Midbrain (tissue), 1 donor: ENCODE measurements at places on chromosomes 3 and 15.

- no peak for DNase-seq
Measured at GRCh38 chr3:125061646-125062045, 5.8 kb upstream of the HEG1 start.

- DNase-seq, result no peak
Measured at GRCh38 chr3:172096881-172097420, 57.6 kb downstream of the FNDC3B start.

DNA sequence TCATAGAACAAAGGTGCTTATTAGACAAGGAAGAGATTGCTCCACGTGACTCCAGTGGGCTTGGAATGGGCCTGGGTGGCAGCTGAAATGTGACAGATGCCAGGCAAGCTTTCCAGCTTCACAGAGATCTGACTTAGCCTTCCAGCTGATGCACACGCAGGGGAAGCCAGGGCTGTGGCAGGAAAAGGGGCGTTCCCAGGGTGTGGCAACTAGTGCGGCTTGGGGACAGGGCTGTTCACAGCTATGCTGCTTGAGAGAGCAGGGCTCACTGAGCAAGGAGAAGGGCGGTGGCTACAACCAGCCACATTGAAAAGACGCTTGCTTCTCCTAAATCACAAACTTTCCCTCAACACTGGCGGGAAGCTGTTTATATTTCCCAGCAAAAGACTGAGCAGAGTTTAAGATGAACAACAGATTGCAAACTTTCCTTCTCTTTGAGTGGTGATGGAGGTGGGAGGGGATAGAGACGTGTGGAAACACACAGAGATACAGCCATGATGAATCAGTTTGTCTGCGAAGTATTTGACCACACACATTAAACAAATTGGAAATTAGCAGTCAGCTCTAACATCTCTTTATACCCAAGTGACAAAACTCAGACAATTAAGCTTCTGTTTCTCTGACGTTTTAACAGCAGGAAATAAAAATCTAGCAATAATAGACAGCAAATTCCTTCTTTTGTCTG is 127.5 kb downstream of the BDH1 start:
- DNase-seq, result no peak

- DNase-seq, result peak; percentile 47
Measured at GRCh38 chr15:42275780-42276391, 2.7 kb upstream of the TMEM87A start.

DNA sequence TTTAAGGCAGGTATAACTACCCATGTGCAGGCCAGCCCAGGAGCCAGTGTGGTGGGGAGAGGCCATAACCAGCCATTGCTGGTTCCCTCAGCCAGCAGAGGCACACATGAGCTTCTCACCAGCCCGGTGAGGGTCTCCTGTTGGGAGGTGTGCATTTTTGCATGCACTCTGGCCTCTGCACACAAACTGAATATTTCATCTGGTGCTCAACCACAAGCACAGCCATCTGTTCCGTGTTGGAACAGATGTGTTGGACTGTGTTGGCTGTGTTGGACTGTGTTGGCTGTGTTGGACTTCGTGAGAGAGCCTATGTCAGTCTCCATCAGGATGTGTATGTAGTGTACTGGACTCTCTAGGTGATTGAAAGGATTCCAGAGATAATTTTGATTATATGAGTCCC is 67.2 kb downstream of the RPL39L start:
- no peak for DNase-seq

GRCh38 chr3:52857133-52857532 is 22.3 kb upstream of the MUSTN1 start:
- no peak for DNase-seq

GRCh38 chr3:37988931-37989525 is 1.6 kb upstream of the VILL start:
- DNase-seq, result no peak

DNA sequence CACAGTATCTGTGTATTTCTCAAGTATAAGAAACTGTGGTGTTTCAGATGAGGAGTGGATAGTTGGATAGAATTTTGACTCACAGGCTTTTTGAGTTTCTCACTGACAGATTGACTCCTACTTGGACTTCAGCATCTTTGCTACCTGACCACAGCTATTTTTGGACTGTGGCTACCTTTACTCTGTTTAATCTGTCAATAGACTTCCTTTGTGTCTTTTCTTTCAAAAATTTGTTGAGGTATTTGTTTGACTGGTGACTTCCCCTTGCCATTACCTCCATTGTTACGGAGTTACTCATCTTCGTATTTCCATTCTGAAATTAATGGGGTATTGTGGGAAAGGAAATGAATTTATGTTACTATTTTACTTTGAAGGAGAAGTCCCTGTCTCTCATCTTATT is 123.8 kb downstream of the AGBL1 start:
- DNase-seq, result no peak

GRCh38 chr3:183038221-183038620 is 57.9 kb upstream of the DCUN1D1 start:
- DNase-seq, result no peak

GRCh38 chr3:43659250-43659880 is 31.4 kb upstream of the ABHD5 start:
- DNase-seq, result no peak

DNA sequence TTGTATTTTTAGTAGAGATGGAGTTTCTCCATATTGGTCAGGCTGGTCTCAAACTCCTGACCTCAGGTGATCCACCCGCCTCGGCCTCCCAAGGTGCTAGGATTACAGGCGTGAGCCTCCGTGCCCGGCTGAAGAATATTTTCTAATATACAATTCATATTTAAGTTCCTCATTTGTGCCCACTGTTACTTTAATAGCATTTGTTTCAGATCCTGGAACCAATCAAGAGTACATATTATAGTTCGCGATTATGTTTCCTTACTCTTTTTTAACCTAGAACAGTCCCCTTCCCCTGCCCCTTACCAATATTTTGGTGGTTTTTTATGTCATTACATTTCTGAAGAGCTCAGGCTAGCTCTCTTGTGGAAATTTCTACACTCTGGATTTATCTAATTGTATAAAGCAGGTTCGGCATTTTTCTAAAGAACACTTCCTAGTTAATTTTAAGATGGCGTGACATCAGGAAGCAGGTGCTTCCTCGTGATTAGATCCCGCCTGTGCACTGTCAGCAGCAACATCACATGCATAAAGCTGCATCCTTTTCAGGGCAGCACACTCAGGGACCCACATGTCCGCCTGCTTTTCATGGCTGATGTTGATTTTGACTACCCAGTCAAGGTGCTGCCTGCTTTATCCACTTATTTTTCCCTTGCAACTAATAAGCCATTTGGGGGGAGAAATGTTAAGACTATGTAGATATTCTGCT is 88.7 kb upstream of the EPHB3 start:
- DNase-seq, result no peak

DNA sequence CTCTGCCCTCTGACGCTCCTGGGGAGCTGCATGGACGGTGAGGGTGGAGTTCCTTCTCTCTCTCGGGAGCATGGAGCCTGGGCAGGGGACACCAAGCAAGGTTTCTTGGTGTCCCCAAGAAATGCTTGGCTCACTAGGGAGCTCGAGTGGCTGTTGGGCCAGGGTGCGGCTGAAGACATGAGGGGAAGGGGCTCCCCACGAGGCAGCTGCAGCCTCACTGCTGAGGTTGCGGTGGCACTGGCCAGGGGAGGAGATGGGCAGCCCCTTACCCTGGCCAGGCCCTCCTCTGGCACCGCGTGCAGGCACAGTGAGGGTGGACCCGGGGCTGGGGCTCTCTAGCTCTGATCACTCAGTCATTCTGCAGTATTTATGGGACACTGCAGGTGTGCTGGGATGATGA is 43.5 kb upstream of the SLC41A3 start:
- DNase-seq, result no peak

- DNase-seq, result no peak
Measured at GRCh38 chr3:18507333-18507732, 82.2 kb upstream of the SATB1 start.

- DNase-seq, result no peak
Measured at GRCh38 chr3:147699175-147699838, 290.1 kb downstream of the ZIC1 start.

DNA sequence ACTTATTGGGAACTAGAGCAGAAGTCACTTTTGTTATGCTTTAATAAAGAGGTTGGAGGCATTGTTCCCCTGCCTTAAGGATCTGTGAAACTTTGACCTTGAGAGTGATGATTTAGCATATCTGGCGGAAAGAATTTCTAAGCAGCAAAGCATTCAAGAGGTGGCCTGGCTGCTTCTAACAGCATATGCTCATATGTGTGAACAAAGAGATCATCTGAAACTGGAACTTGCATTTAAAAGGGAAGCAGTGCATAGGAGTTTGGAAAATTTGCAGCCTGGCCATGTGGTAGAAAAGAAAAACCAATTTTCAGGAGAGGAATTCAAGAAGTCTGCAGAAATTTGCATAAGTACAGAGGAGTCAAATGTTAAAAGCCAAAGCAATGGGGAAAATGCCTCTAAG is 56.4 kb upstream of the GOLIM4 start:
- DNase-seq, result no peak

DNA sequence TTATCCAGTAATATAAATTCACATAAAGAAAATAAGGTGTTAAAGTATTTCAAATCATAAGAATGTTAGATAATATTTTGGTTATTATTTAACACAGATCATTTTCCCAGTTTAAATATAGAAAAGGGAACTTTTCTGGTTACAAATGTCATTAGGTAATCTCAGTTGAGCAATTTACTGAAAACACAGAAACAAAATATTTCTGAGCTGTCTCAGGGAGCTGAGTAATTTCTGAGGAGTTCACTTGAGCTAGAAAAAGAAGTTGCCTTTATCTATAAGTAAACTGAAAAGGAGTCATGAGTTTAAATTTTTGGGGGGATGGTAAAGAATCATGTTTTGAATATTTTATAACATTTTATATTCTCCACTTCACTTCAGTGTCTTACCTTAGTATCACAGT is 855.4 kb upstream of the ARPP21 start:
- no peak for DNase-seq
